ENCODE measurements at places on chromosomes 5 and 9.

DNA sequence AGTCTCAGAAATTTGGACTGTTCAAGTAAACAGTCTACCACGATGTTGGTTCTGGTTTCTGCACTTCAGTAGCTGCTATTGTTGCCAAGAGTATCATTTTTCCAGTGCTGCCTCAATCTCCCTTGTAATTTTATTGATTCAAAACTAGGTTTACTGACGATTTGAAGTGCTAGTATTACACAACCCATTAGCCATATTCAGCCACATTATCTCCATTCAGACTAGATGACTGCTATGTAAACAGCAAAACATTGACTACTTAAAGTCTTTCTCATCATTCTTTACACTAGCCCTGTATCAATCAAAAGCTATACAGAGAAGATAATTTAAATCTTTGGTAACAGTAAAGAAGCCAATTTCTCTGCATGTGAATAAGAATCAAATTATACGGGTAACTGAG, 102.0 kb upstream of the TSLP start:
- DNase-seq, result no peak

DNA sequence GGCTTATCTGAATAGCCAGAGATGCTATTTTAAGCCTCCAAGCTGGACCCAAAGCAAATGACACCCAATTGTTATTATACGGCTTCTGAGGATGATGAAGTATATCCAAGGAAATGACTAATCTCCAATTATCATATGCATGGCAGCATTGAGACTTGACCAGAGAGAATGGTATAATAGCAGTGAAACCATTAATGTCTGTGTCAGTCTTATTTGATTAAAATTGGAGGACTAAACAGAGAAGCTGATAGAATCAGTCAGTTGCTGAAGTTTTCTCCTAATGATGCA, 200.5 kb downstream of the EFNA5 start:
- DNase-seq, result no peak

GRCh38 chr5:95804736-95805539, 17.6 kb downstream of the GLRX start:
- DNase-seq, result no peak

DNA sequence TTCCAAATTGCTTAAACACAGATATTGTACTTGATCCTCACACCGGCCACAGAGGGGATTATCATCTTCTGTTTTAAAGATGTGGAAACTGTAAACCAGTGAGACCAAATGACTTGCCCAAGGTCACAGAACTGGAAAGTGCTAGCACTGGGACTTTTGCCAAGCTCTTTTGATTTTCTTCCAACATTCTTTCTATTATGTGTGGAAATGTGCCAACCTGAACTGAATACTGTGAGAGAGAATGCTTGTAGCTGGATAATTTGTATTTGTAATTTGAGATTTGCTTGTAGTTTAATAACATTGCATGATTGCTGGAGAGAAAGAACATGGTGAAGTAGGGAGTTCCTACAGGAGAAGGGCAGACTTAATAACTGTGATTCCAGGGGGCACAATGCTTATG, 977.9 kb upstream of the NUDT12 start:
- DNase-seq, result peak; percentile 34

GRCh38 chr9:70798018-70798417, 323.4 kb downstream of the TRPM3 start:
- DNase-seq, result no peak

DNA sequence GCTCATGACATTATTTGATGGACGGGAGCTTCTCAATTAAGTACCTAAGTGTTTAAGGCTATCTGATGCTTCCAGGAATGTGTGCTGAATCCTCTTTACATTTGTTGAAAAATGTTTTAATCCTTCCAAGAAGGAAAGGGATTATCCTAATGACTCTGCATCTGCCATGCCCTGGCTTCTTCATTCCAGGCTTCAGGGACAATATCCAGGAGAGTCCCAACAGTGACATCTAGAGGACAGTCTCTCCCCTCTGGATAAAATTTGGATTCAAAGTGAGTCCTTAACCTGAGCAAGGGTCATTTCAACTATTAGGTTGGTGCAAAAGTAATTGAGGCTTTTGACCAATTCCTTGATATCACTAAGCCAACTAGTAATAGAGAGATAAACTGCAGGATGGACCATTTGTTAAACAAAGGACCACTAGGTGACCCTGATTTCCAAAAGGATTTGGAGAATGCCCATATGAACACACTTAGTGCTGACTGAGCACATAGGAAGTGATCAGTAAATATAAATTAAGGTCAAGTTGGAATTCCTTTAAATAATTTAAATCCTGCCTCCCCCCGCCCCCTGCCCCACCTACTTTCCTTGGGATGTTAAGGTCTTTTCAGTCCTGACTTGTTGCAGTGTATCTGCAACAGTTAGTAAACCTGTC, 19.1 kb downstream of the TNFSF8 start:
- DNase-seq, result peak; percentile 59

DNA sequence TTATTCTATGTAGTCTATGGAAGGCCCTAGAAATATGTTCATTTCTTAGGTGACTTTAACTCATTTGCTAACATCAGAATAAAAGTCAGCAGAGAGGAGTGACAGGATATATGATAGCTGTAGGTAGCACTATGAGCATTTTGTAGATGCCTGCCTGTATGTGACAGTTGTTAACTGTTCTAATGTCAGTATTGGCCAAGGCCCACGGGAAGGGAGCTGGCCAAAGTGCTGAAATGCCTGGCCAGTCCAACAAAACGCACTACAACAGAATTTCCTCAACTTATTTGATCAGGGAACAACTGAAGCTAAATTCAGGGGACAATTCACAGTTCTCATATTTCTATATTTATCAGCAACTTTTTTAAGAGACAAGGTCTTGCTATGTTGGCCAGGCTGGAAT, 20.8 kb downstream of the SV2C start:
- DNase-seq, result peak; percentile 63

DNA sequence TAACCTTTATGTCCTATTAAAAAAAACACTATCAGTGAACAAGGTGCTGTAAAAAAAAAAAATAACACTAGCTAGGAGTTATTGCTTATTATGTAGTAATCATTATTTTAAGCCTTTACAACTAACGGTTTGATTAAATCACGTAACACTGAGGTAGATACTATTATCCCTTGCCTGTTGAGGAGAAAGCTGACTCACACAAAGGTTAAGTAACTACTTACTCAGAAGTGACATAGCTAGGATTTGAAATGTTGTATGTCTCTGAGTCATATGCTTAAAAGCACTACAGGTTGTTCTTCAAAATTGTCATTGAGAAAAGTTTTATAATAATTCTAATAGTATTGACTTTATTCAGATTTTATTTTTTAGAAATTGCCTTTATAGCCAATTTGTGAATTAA, 8.8 kb downstream of the TENT2 start:
- DNase-seq, result no peak

- DNase-seq, result no peak
Measured at GRCh38 chr5:139094154-139095131, 103.7 kb downstream of the SIL1 start.

DNA sequence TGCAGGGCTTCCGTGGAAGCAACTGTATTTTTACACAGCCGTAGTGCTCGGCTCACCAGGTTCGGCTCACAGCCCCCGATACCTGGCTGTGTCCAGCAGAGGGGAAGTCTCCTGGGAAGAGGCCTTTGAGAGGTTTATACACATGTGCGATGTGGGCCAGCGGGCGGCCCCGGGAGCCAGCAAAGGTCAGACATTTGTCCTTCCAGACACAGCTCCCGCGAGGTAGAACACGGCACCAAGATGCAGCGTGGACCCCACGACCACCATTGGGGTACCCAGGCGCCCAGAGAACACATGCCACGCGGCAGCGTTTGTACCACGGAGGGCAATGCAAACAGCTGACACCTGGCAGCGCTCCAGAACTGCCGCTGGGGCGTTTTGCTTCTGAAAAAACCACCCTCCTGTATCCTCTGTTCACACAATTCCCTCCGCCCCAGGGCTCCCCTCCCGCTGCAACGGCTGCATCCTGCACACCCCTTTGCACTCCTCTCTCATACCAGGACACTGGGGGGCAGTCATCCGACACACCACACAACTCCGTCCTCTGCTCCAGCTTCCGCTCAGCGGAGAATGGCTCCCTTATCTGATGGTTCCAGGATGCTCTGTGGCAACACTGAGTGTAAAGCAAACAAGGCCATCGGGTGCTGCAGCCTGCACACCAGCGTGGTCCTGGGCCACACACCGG, 235.3 kb downstream of the SYK start:
- peak; percentile 80 for DNase-seq

GRCh38 chr9:113949571-113950078, 73.5 kb downstream of the ZNF618 start:
- no peak for DNase-seq

DNA sequence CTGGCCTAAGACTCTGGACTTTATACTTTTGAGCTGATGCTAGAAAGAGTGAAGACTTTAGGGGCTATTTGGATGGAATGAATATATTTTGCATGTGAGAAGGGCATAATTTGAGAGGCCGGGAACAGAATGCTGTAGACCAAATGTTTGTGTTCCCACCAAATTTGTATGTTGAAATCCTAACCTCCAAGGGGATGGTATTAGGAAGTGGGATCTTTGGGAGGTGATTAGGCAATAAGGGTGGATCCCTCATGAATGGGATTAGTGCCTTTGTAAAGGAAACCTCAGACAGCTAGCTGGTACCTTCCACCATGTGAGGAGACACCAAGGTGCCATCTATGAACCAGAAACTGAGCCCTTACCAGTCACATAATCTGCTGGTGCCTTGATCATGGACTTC, 165.1 kb upstream of the S1PR3 start:
- DNase-seq, result no peak

- no peak for DNase-seq
Measured at GRCh38 chr9:89985068-89985467, 380.3 kb downstream of the GADD45G start.

- DNase-seq, result peak; percentile 87
Measured at GRCh38 chr5:176541338-176542134, 4.3 kb upstream of the RNF44 start.

GRCh38 chr9:72349240-72349639, 15.8 kb downstream of the ZFAND5 start:
- DNase-seq, result no peak

DNA sequence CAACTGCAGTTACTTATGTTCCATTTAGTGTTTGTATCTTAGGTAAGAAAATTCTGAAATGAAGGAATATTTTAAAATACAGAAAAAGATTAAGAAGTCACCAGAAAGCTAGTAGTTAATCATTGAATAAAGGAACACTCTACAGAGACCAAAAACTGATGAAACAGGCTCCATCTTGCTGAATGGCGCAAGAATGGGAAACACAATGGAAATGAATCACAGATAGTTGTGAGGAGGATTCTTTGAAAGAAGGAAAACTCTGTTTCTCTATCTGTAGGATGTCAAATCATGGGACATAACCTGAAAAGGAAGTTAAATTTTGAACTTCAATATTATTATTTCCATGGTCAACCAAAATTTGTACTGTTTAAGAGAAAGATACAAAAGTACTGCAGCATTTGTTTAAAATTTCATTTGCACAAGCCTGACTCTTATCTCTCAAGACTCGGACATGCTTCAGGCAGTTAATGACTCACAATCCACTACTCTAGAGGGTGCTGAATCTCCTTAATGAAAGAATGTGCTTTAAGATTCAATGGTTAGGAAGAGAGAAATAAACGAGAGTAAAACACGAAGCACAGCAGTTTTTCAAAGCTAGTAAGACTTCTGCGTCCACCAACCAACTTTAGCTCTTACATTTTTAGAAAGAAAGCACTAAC, 1064.4 kb upstream of the DMAC1 start:
- DNase-seq, result no peak

DNA sequence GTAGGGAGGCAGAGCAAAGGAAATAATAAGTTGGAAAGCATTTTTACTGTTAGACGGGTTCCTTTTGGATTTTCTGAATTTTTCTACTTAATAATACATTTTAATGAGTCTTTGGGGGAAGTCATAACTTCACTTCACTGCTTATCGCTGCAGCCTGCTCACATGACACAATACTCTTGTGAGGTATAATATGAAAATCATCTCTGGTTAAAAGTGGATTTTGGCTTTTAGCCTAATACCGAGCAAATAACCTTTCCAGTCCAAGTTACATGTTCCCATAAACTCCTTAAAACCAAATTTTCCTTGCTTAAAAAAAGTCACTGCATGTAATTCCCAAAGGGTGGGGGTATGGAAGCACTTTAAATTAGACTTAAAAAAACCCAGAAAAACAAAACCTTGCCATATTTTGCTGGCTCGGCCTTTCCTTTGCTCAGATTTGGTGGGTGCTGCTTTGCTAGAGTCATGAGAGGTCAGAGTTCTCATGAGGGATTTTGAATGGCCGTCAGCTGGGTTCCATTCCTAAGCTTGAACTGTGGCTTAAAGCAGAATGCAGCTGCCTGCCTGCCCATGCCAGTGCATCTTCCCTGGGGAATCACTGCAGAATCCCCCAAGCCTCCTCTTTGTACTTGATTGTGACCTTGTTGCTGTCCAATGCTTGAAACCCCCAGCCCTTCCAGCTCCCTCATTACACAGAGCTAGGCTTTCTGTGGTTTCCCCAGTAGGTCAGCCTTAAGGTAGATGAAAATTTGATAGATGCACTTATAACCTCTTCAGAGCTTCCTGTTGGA, 331.8 kb downstream of the KDM4C start:
- no peak for DNase-seq

GRCh38 chr9:134983074-134983473, 65.4 kb upstream of the FCN1 start:
- DNase-seq, result peak; percentile 43

- no peak for DNase-seq
Measured at GRCh38 chr9:16625811-16626210, 244.7 kb downstream of the BNC2 start.

- DNase-seq, result no peak
Measured at GRCh38 chr9:69590266-69590665, 81.9 kb downstream of the APBA1 start.

GRCh38 chr5:152593388-152593787, 188.3 kb upstream of the NMUR2 start:
- no peak for DNase-seq

DNA sequence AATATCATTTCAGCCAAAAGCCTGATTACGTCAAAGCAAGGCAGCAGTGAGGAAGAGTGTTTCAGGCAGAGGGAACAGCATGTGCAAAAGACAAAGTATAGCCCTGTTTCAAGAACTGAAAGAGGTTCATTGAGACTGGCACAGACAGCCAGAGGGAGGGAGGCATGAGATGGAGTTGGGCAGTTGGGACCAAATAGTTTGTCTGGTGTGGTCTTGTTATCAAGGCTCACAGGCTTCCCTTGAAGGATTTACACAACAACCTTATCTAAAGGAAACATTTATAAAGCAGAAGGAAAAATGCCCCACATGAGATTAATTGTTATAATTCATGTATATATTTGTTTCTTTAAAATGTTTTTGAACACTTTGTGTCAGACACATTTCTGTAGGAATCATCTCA, 253.3 kb downstream of the DMAC1 start:
- DNase-seq, result no peak

DNA sequence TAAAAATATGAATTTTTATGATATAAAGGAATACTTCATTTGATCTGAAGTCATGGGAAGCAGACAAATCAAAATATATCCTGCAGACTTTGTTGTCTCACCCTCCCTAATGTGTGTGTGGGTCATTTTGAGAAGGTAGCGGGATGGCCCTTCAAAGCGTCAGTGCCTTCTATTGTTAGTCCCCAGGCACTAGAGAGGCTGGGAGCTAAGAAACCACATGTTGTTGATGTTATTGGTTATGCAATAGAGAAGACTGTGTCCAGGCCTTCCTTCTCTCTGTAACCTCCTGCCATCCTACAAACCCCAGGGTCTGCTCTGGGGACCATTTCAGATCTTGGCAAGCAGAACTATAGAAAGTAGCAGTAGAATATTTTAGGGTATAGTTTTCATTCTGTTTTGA, 94.7 kb downstream of the NLN start:
- no peak for DNase-seq

- DNase-seq, result no peak
Measured at GRCh38 chr9:27348785-27349697, 52.1 kb upstream of the EQTN start.

Measured in mucosa of descending colon (tissue), 3 donors.